GM23248 (cell line): ENCODE measurements at places on chromosomes 3 and 15. TPM values are rescaled to one million over a fixed set of nuclear protein-coding genes. Genes with fewer than 3 reads are reported as not detected.

IQCH gene
- 1.8 and 4.1 TPM in 2 replicates for total RNA-seq

GP9 gene
- not detected in 2 replicates for total RNA-seq

MOBP gene
- total RNA-seq, result not detected in 2 replicates

UTS2B gene
- under 0.01 and 0.22 TPM in 2 replicates for total RNA-seq

MNS1 gene
- total RNA-seq, result 1.4 and 2.9 TPM in 2 replicates

PIAS1 gene
- 10.9 and 14.8 TPM in 2 replicates for total RNA-seq

HOMER2 gene
- 16.6 and 17.0 TPM in 2 replicates for total RNA-seq

REC114 gene
- not detected in 2 replicates for total RNA-seq

GOLGA8J gene
- not detected in 2 replicates for total RNA-seq

FYCO1 gene
- total RNA-seq, result 12.8 and 13.4 TPM in 2 replicates

DNA sequence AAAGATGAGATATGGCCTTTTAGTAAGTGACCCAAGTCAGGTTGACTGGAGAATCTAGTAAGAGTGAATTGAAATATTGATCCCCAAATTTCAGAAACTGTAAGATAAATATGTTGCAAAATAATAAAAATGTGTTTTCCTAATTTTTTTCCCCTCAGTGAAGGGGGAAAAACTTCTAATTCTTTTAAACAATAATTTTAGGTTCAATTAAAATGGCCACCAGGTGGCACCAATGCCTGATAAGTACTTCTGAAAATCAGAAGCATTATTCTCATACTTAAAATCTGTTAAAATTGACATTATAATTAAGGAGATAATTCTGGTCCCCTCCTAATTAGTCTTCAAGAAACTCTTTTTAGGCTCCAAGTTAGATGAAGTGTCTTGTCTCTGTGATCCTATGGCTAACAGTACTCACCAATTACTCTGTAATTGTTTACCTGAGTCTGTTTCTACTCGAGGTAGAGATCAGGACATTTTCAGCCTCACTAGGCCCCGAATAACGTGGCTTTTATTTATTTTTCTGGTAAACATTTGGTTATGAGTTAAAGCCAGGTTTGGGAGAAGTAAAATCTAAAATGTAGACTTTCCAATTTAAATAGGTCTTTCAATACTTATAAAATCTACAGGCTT is 52.6 kb downstream of the NMD3 start:
- DNase-seq, result peak; percentile 66

GRCh38 chr15:45684533-45684932 is 49.7 kb downstream of the SQOR start:
- no peak for DNase-seq

- peak; percentile 33 for DNase-seq
These were observed 560.8 kb downstream of the FOXP1 start for GRCh38 chr3:71022551-71023335.

- DNase-seq, result no peak
These were observed 8.4 kb upstream of the CHRNA3 start for GRCh38 chr15:78629031-78629715.

DNA sequence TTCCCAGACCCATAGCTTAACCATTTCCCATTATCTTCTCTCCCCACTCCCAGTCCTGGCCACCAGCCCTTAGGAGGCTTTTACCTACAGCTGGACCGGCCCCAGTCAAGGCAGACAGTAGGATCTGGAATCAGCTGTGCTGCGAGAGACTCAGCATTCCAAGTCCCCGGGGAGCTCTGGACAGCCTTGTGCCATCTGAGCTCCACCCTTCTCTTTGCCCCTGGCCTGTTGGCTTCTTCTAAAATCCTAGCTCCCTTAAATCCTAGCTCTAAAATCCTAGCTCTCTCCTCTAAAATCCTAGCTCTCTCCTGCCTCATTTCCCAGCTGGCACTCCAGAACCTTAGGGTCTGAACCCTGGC is 21.3 kb downstream of the MEGF11 start:
- no peak for DNase-seq

- DNase-seq, result no peak
These were observed 114.2 kb downstream of the ASB7 start for GRCh38 chr15:100716456-100717085.

- DNase-seq, result peak; percentile 73
These were observed 67.2 kb upstream of the POLG start for GRCh38 chr15:89401631-89402517.

DNA sequence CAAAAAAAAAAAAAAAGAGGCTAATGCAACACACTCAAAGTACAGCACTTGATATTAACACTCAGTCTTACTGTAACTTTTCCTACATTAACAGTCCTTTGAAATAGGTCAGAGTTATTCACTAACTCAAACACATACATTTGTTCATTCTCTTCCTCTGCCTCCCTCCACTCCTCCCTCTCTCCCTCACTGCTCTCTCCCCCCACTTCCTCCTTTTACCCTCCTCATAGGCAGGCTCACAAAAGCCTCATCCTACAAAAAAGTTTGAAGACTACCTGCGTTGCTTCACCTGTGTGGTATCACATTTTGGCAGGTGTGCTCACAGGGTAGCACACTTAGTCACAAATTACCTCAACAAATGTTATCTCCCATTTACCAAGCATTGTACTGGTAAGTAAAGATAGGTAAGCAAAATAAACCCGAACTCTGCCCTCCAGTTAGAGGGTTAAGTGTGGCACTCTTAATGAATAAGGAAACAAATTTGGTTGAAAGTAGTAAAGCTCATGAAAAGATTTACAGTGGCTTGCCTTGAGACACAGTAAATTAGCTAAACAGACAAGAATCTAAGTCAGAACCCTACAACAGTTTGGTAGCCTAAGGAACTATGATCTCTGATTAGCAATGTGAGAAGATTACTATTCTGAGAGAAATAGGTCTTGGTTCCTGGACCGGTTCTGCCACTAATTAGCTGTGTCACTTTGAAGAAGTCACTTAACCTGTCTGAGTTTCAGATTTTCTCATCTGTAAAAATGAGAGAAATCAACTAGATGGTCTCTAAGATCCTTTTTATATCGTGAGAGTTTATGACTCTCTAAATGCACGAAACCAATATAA is 151.0 kb upstream of the MLF1 start:
- no peak for DNase-seq

GRCh38 chr3:169404520-169404890 is 259.0 kb downstream of the MECOM start:
- no peak for DNase-seq

DNA sequence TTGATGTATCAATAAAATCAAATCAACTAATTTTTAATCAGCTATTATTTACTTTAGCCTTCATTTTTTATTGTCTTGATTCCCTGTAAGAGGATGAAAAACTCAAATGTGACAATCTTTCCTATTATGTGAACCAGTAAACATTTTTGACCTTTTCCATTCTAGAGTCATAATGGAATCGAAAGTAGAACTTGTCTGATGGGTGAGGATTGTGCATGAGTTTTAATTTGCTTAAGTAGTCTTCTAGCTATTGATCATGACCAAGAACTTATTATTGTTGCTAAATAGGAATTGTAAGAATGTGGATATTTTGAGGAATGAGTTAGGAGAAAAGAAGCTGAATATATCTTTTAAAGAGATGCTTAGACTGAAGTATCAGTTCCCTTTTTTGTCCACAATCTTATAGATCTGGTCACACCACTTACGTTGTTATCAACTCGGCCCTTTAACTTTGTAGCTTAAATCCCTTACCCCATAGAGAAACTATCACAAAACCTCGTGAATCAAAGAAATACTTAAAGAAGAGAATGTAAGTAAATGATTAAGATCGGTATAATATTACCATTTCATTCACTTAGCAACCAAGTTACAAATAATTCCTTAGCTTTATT is 147.3 kb downstream of the TP63 start:
- no peak for DNase-seq

DNA sequence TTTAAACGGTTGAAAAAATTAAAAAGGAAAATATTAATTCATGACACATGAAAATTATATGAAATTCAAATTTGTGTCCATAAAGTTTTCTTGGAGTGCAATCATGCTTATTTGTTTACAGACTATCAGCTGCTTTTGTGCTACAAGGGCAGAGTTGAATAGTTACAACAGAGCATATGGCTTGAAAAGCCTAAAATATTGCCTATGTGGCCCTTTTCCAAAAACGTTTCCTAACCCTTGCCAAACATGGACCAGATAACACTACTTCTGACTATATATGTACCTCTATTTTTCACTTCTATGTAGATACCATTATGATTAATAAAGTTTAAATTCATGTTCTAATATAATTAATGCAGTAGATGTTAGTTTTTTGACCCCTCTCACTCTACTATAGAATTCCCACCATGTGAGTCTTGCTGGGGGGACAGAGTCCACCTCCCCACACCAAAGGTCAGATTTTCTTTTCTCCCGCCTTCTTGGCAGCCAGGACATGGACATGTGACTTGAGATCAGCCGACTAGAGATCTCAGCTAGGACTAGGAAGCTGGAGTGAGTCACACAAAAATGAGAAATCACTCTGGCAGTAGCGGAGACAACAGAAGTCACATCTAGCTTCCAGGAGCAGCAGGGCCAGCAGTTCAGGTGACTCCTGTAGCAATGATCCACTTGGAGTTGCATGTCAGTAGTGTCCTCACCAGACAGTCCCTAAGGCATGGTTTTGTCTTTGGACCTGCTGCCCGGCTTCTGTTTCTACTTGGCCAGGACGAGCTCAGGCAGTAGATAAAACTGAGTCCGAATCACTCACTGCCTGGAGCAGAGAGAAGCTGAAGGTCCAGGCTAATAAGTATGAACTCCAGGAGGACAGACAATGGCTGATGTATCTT is 22.4 kb downstream of the CIAO2A start:
- peak; percentile 92 for DNase-seq

GRCh38 chr3:193857996-193858395 is 265.0 kb downstream of the OPA1 start:
- DNase-seq, result peak; percentile 94

GRCh38 chr3:117059067-117059955 is 349.7 kb downstream of the TUSC7 start:
- DNase-seq, result peak; percentile 77

- no peak for DNase-seq
These were observed 41.0 kb downstream of the MCTP2 start for GRCh38 chr15:94272251-94272898.

DNA sequence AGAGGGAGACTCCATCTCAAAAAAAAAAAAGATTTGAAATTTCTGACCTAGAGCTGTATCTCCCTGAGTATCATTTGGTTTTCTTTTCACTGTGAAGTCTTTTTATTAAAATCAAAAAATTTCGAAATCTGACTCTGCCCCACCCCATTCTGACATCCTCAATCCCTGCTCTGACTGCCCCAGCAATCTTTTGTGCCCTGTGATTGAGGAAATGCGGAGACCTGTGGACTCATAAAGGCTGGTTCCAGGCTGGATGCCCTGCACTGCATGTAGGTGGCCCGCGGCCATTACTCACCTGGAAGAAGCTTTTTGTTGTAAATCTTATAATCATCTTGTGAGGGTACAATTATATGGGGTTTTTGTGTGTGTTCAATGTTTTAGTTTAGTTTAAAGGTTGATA is 147.3 kb upstream of the SEMA6D start:
- no peak for DNase-seq

DNA sequence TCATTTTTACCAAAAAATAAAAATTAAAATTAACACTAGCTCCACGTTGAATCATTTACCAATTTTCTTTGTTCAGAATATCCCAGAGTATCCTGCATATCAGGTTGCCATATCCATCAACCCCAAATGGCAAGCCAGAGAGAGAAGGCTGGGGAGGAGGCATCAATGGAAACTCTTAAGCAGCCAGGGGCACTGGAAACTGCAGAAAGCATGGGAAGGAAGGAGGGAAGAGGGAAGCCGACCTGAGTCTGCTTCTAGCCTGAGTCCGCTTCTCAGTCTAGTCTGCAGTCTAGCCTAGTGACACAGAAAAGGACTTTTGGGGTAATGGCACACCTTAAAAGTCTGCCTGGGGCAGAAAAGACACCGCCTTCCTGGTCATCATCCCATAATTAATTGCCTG is 1.6 kb upstream of the MTHFS start:
- DNase-seq, result peak; percentile 6

- no peak for DNase-seq
These were observed 540 bp upstream of the ADAMTS7 start for GRCh38 chr15:78811825-78812183.

DNA sequence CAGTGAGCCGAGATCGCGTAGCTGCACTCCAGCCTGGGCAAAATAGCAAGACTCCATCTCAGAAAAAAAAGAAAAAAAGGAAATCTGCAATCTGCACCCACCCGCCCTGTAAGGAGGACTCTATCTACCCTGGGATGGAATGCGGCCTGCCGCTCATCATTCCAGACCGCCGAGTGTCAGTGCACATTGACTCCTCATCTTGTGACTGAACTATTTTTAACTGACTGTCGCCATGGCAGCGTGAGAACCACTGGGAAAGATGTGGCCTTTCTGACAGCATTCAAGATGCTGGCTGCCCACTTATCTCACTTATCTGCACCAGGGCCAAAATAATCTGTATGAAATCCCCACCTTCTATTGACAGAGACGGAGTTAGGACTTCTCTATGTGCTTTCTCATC is 38.8 kb upstream of the ANKRD34C start:
- DNase-seq, result peak; percentile 4

- peak; percentile 69 for DNase-seq
These were observed 9.4 kb upstream of the MGLL start for GRCh38 chr3:127831723-127832172.

DNA sequence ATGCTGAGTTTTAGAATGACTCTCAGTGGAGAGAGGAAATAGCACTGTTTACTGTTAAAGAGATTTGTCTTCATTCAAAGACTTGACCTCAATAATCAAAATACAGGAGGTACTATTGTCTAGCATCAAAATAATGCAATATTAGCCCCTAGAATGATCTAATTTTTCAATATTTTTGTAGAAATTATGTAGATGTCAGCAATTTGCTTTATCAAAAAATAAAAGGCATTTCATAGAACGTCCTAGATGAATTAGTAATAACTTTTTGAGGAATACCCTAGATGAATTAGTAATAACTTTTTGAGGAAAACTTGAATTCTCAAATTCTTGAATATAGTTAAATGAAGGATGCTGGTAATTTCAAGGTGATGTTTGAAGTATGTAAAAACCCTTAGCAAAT is 1252.1 kb upstream of the CADM2 start:
- no peak for DNase-seq

DNA sequence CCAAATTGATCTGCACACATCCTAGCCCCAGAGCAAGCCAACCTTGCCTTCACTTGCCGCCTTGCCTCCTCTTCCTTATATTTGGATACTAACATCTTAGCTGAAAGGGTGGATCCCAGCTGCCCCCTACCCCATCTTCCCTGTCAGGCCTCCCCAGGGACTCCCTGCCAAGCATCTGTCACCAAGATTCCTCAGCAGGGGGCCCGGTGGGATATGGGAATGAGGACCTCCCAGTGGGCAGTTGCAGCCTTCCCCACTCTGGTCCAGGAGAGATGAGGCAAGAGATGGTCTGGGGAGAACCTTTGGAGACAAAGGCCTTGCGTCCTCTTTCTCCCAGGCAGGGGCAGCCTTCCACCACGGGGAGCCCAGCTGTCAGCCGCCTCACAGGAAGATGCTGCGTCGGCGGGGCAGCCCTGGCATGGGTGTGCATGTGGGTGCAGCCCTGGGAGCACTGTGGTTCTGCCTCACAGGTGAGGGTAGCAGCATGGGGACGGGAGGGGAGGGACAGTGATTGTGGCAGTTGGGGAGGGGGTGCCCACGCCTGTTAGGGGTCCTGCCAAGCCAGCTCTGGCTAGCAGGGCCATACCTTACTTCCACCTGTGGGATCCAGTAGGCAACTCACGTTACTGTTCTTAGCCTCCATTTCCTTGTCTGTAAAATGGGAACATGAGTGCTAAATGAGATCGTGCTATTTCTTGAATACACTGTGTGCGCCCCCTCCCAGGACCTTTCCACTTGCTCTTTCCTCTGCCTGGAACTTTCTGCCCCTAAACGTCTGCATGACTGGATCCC is 15.3 kb downstream of the CD276 start:
- DNase-seq, result no peak

- DNase-seq, result no peak
These were observed 61.4 kb downstream of the SH3BP5 start for GRCh38 chr3:15271030-15271429.

- DNase-seq, result no peak
These were observed 336.6 kb downstream of the FEZF2 start for GRCh38 chr3:62036726-62037125.
